Left forelimb (tissue), 1 donor: ENCODE measurements at places on chromosomes 4 and X.

GRCh38 chrX:106894392-106894909 lies 8.7 kb downstream of the RIPPLY1 start:
- DNase-seq = no peak

GRCh38 chr4:25306518-25307057 lies 6.0 kb upstream of the ZCCHC4 start:
- no peak for DNase-seq

GRCh38 chrX:140712413-140713173 lies 3.0 kb downstream of the LINC00632 start:
- peak; percentile 86 for DNase-seq

- DNase-seq = no peak
Measured at GRCh38 chr4:70674731-70675130, 8.4 kb upstream of the JCHAIN start.

DNA sequence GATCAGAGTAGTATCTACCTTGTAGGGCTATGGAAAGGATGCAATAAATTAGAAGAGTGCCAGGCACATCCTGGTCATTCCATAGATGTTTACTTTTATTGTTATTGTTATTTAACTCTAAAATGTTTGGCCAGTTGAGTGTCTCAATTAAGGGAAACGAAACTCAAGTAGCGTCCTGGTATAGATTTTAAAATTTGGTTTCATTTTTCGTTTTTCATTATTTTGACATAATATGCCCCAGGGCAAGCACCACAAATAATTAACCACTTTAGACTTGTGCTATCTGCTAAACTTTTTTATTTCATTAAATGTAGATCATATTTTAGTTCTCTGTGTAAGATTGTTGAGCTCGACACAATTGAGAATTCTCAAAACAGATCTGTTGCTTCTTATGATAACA lies 179.7 kb upstream of the PRPS2 start:
- no peak for DNase-seq

GRCh38 chr4:165738571-165738970 lies 134.5 kb upstream of the TLL1 start:
- DNase-seq = no peak

- no peak for DNase-seq
Measured at GRCh38 chrX:21960569-21961541, 20.3 kb downstream of the SMS start.

DNA sequence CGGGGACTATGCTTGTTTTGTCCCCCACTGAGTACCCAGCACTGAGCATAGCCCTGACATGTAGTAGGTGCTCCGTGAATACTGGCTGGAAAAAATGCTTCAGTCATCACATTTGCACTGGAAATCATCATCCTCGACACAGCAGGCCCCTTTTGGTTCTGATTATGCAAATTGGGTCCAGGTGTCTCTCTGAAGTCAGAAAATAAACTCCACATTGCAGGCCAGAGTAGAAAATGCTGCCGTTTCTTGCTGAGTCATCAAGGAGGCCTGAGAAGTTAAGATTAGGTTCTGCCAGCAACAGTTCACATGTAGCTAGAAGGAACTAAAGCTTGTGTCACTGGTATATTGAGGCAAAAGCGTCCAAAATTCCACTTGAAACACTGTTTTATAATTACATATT lies 15.0 kb upstream of the STK32B start:
- no peak for DNase-seq

GRCh38 chr4:53309321-53310040 lies 56.4 kb downstream of the SCFD2 start:
- no peak for DNase-seq

DNA sequence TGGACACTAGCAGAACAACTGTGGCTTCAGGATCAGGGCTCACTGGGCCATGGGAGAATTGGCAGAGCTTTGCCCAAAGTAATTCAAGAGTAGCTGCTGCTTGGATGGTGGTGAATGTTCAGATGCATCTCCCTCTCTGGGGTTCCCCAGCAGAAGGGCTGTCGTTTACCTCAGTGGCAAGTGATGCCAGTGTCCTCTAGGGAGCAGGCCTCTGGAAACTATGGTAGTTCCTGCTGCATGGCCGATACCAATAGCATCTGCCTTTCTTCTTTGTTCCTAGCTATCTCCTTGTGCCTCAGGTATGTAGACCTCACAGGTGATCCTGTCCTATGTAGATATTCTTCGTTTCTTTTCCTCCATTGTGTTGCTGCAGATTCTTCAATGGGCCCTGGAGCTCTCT lies 26.4 kb downstream of the HMGB2 start:
- no peak for DNase-seq

DNA sequence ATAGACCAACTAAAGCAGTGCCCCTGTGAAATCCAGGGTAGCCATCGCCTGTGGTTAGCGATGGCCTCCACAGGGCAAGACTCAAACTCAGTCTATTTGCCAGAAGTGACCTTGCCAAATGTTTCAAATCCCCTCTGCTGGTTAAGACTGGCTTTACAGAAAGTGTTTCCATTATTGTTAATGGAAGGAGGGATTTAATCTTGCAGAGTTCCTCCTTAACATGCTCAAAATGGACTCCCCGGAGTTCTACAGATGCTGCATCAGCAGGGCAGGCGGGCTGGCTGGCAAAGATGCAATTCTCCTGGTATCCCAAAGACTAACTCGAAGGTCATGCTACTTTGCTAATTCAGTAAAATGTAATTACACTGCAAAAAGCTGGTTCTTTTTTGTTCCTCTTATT lies 313.0 kb upstream of the SLC7A11 start:
- DNase-seq = no peak

DNA sequence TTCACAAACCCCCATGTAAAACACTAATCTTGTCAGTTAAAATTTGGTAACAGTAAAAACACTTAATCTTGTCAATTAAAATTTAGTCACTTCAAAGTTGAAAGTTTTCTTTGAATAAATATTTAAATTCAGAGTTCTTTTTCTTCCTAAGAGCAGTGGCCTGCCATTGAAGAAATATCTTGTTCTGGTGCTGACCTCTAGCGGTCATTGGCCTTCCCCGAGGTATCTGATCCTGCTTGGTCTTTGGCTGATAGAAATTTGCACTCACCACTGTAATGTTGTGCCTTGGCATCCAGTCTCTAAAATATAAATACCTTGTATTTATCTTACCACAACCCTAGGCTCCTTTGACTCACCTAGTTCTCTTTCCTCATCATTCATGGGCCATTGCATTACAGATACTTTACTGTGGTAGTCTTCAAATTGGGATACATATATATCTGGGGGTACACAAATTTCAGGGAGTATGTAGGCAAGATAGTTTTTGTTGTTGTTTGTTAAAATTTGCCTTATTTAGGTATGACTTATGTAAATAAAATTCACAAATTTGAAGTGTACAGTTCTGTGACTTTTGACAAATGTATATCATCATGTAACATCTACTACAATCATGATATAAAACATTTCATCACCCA lies 6.7 kb upstream of the ART3 start:
- no peak for DNase-seq

- no peak for DNase-seq
Measured at GRCh38 chrX:63503541-63503940, 152.4 kb upstream of the SPIN4 start.

- DNase-seq = no peak
Measured at GRCh38 chrX:153671589-153672530, 1.8 kb downstream of the PNCK start.

GRCh38 chrX:7145454-7145853 lies 2.1 kb upstream of the STS start:
- no peak for DNase-seq
